ENCODE measurements at places on chromosomes 2 and 18.

DNA sequence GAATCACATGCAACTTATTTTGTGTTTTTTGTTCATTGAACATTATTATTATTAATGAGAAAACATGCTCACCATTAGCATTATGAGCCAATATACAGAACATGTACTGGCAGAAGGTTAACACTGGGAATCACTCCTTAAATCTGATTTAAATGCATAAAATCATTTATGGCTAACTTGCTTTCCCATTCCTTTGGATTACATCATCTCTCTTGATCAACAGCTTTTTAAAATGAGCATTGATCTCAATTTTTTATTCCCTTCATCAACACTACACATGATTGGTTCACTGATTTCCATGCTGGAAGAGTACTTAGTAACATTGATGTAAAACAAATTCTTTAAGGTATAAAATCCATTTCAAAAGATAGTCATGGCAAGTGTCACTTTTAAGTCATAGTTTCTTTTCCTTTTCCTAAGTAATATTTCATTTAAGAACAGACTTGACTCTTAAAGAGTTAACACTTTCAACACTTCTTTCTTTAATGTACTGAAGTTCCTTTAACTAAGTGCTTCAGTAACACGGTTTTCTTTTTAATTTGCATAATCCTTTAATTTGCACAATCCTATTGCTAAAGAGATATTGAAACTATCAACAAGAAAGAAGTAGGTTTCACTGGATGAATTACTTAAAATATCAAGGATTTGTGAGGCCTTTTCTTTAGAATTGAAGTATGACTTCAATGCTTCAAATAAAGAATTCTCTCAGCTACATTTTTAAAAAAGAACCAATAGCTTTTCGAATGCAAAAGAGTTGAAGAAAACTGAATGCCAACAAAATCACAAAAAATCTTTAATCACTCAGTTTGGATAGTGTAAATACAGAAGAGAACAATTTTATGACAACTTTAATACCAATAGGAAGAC, 24.9 kb upstream of the BUB1 start:
- DNase-seq = no peak

DNA sequence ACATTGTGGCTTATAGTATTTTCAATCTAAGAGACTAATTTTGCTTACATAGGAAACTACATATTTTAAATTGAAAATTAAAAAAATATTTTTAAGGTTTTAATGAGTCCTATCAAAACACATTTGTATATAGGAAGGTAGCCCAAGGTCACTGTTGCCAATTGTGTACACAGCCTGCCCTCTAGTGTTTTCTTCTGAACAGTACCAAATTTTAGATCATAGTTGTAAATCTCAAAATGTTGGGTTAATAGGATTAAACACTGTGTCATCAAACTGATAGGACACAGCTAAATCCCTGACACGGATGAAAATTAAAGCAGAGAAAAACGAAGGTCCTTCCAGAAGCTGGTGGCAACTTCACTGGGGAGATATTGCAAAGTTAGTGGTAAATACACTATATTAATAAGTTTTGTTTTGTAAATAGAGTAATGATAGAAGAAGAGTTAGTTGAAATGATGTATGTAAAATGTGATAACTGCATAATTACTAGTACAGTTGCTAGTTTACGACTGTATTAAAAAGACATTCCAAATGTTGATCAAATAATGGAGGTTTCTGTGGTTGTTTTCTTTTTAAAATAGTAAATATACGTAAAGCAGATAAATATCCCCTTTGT, 19.7 kb downstream of the CLUL1 start:
- peak; percentile 35 for DNase-seq

DNA sequence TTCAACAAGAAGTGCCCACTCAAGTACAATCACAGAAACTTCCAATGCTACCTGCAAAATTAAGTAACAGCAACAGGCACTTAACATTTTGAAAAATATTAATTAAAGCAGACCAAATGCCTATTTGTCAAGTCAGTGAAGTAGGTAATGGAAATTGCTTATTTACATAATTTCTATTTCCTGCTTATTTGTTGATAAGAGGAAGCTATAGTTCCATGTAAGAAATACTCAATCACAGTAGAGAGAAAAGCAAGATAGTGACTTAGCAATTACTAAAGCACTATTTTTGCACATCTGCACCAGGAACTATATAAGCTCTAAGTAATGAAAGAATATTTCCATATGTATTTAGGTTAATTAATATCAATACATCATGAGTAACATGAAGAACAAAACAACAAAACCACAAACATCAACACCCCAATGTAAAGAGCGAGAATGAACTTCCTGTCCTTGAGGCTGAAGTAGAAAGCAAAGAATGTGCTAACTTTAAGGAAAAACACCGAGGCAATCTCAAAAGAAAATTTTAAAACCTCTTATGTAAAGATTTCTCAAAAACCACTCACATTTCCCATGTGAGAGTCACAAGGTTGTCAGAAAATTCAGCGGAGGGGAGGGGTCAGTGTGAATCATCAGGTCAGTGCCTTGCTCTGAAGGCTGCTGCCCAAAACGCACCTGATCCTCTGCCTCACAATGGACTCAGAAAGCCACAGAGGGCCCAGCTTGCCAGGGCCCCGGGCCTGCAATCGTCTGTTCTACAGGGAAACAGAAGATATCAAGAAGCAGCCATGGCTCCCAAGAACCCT, 12.5 kb downstream of the NPC1 start:
- DNase-seq = no peak

DNA sequence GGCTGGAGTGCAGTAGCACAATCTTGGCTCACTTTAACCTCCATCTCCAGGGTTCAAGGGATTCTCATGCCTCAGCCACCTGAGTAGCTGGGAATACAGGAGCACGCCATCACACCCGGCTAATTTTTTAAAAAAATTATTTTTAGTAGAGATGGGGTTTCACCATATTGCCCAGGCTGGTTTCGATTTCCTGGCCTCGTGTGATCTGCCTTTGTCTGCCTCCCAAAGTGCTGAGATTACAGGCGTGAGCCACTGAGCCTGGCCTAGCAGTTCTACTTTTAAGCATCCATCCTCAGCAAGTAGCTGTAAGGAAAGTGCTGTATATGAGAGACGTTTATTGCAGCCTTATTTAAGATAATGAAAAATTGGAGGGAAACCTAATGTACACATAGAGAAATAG, 79.7 kb downstream of the ZDBF2 start:
- DNase-seq = no peak

GRCh38 chr2:128752691-128753263, 434.1 kb upstream of the HS6ST1 start:
- DNase-seq = no peak

DNA sequence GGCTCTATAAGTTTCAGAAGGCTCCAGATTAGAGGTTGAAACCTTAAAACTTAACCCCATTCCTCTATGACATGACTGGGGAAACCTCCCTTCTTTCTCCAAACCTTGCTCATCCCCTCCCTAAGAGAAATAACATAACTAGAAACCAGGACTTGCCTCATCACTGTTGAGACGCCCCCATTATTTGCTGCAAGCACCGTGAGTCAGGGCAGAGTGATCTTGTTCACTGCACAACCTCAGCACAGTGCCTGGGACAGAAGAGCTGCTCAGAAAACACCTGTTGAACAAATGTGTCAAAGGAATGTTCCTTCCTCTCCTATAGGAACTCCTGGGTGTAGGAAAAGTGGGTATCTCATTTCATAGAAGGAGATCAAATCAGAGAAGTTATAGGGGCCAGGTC, 132.7 kb upstream of the CTAGE1 start:
- no peak for DNase-seq
